ENCODE measurements at places on chromosomes 4 and X.

DNA sequence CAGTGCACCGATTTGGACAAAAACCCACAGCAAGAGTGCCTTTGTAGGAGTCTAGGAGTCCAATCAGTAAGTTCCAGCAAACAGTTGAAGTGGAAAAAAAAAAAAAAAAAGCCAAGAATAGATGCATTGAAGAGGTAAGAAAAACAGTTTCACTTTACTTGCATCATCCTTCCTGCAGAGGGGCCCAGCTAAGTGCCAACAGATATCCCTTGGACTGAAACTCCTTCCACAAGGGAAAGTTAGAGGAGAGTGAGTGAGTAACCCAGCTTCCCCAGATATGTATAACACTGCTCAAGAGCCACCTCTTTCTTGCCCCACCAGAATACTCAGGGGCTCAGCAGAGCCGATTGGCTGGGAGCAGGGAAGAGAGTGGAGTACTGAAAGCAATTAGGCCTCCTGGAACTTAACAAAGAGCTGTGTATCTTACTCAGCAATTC lies 617.7 kb upstream of the SMIM31 start:
- no peak for DNase-seq

DNA sequence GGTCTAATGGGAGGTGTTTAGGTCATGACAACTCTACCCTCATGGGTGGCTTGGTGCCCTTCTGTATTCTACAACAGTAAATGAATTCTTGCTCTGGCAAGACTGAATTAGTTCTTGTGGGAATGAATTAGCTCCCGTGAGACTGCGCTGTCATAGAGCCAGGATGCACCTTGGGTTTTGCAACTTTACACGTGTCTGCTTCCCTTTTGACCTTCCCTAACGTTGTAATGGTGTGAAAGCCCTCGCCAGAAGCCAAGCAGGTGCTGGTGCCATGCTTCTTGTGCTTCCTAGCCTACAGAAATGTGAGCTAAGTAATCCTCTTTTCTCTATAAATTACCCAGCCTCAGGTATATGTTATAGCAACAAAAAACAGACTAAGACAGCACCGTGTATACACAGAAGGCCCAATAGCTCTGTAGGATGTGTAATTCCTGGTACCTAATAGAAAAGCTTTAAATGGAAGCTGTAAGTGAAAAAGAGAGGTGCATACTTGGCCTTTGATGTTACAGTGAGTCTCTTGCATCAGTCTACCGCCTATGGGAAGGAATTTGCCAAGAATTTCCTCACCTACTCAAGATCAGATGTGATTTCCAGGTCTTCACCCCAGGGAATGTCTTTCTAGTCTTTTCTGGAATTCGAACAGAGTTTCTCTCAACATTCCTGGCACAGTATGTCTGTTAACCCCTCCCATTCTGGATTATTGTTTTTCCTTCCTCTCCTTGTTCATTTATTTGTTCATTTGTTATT lies 3.2 kb upstream of the ENPEP start:
- DNase-seq, result no peak

GRCh38 chr4:4945021-4945420 lies 74.2 kb downstream of the CYTL1 start:
- DNase-seq, result no peak

DNA sequence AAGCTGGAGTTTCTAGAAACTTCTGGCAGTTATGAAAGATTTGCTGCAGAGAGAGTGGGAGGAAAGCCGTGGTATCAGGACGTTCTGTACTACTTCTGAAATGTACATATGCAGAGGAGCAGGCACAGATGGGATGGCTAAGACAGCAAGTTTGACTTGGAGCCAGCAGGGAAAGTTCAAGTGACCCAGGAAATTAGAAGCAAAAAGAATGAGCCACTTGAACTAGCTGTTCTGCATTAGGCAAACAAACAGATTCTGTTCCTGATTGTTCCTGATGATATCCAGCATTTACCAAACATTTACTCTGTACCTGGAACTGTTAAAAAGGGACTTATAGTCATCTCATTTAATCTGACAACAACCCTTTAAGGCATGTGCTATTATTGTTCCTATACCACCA lies 41.4 kb upstream of the CXCL13 start:
- DNase-seq, result no peak

- DNase-seq, result no peak
These were observed 472.3 kb downstream of the GRID2 start for GRCh38 chr4:92776080-92776479.

- DNase-seq, result peak; percentile 26
These were observed 61.5 kb downstream of the ANXA10 start for GRCh38 chr4:168153596-168154440.

Data from NCI-H1930 (cell line).